ENCODE measurements at places on chromosomes 6 and 20. TPM values are rescaled to one million over a fixed set of nuclear protein-coding genes. Genes with fewer than 3 reads are reported as not detected.

DNA sequence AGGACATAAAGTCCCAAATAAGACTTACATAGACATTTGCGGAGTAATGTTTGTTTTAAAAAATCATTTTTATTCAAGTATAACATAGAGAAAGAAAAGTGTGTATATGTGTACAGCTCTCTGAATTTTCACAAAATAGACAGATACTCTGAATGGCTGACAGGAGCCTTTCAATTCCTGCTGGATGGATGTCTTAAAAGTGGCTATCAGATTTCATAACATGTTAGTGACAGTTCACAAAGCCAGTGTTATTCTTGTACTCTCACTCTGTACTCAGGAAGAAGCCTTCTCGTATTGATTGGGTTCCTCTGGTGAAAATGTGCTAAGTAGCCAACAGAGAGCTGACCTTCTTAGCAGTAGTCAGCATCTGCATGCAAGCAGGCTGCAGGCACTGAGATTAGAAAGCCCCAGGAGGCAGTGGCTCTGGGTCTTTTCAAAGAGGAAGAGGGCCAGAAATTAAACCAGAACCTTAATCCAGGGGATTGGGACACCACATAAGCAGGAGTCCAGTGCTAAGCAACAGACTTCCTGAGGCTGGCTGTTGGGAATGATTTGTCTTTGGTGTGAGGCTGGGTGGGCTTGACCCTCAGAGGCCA, 19.7 kb downstream of the SLC17A4 start:
- H3K4me1 ChIP-seq: no peaks in the 10 kb centered on the region
- H3K36me3 ChIP-seq: no peaks in the 10 kb centered on the region
- DNase-seq: no peak
- no peak overlapping the region for H3K27ac ChIP-seq

- no peaks in the 10 kb centered on the region for H3K4me1 ChIP-seq
- H3K4me3 ChIP-seq: no peak overlapping the region
- DNase-seq: no peak
- no peaks in the 10 kb centered on the region for H3K27me3 ChIP-seq
- H3K27ac ChIP-seq: no peak overlapping the region
These were observed 423.4 kb downstream of the CD83 start for GRCh38 chr6:14540810-14541540.

DNA sequence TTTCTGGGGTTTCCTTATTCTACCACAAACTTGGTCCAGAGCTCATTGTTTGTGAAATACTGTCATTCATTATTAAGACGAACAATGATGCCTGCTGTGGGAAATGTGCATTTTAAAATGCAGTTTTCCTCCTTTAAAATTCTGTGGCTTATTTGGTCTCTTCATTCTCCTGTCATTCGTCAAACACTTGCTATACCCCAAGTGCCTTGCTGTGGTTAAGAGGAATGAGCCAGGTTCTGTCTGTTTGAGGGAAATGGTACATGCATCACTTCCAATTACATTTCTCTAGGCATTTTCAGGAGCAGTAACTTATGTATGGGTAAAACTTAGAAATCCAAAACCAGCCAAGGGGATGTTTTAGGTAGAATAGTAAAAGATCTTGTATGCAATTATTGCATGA, 1087.7 kb downstream of the KIF16B start:
- no peak for DNase-seq
- H3K27ac ChIP-seq: no peak overlapping the region
- H3K27me3 ChIP-seq: no peaks in the 10 kb centered on the region
- H3K4me3 ChIP-seq: no peak overlapping the region

DNA sequence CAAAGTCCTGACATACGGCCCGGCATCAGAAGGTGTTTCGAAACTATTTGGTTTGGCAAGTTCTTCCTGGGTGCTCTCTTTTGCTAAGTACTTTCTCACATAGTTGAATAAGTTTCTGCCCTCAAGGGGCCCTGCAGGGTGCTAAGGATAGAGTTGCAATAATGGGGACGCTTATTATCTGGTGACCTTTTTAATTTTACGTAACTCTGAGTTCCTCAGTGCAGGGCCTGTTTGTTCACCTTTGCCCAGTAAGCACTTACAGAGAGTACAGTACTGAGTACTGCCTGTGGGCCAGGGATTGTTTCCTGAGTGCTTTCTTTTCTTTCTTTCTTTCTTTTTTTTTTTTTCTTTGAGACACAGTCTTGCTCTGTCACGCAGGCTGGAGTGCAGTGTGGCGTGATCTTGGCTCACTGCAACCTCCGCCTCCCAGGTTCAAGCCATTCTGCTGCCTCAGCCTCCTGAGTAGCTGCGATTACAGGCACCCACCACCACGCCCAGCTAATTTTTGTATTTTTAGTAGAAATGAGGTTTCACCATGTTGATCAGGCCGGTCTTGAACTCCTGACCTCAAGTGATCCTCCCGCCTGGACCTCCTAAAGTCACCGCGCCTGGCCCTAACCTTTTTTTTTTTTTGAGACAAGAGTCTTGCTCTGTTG, 4.5 kb upstream of the PXMP4 start:
- H3K36me3 ChIP-seq: no peaks in the 10 kb centered on the region
- no peak overlapping the region for H3K27ac ChIP-seq
- H3K27me3 ChIP-seq: no peaks in the 10 kb centered on the region
- no peak overlapping the region for H3K4me3 ChIP-seq

Gene CLIC5
- 0.05 TPM for total RNA-seq

Gene VWA7
- 4.3 TPM for total RNA-seq

Gene SNAP25
- 0.69 TPM for total RNA-seq

Data from Panc1 (cell line).